ENCODE measurements at places on chromosomes 2 and 18. TPM values are rescaled to one million over a fixed set of nuclear protein-coding genes. Genes with fewer than 3 reads are reported as not detected.

The LYG2 gene
- total RNA-seq = not detected

The SIX2 gene
- total RNA-seq = 0.72 TPM

The DOK1 gene
- 11.8 TPM for total RNA-seq

The IRS1 gene
- 99.9 TPM for total RNA-seq

The IMPA2 gene
- 18.5 TPM for total RNA-seq

The ST3GAL5 gene
- 7.8 TPM for total RNA-seq

The GRHL1 gene
- total RNA-seq = 0.65 TPM

The FECH gene
- 31.2 TPM for total RNA-seq

The LYPD1 gene
- 0.64 TPM for total RNA-seq

The SFTPB gene
- 1.9 TPM for total RNA-seq

The PSD4 gene
- 8.3 TPM for total RNA-seq

The LRRC30 gene
- total RNA-seq = not detected

The GPATCH11 gene
- 6.9 TPM for total RNA-seq

The CYP27C1 gene
- 0.48 TPM for total RNA-seq

The CHRNG gene
- 3.3 TPM for total RNA-seq

The KCNE4 gene
- 5.0 TPM for total RNA-seq

The SKOR2 gene
- total RNA-seq = not detected

The BCL11A gene
- total RNA-seq = 2.5 TPM

The ZSWIM2 gene
- not detected for total RNA-seq

The UGT1A6 gene
- not detected for total RNA-seq

The KCNK3 gene
- 3.9 TPM for total RNA-seq

The LBX2 gene
- total RNA-seq = 0.64 TPM

The STEAP3 gene
- total RNA-seq = 10.0 TPM

The TRIM54 gene
- total RNA-seq = 0.24 TPM

The FNDC4 gene
- total RNA-seq = 10.4 TPM

The CENPA gene
- total RNA-seq = 7.7 TPM
